Spinal cord (tissue), 10 donors: ENCODE measurements at places on chromosomes 1 and 21. TPM values are rescaled to one million over a fixed set of nuclear protein-coding genes. Genes with fewer than 3 reads are reported as not detected.
A peak's percentile ranks its signal among the peaks of the same experiment; 100 is the strongest.

The IGSF9 gene
- 4.9 TPM for polyA plus RNA-seq

The MAP10 gene
- 3.5 TPM for polyA plus RNA-seq

The C1orf210 gene
- not detected for polyA plus RNA-seq

The CFAP107 gene
- polyA plus RNA-seq: 7.0 TPM

The ADCY10 gene
- 0.32 TPM for polyA plus RNA-seq

DNA sequence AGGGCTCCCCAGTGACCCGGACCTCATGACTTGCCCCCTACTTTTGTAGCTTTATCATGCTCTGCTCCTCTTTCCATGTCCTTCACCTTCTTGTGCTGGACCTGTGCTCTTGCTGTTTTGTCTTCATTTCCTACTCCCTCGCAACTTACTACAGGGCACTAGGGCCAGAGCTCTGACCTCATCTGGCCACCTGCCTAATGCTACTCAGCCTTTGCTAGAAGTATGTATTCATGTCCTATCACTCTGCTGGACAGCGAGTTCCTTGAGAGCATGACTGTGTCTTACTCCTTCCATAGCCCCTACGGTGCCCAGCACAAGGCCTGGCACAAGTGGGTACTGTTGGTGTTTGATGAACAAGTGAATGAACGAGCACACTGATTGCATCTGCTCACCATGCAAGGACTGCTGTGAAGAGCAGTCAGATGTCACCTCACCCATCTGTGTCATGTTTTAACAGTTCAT lies 1.9 kb downstream of the MTFR1L start:
- no peaks in the 10 kb centered on the region for H3K27me3 ChIP-seq
- peak overlapping the region; percentile 97 for H3K4me3 ChIP-seq
- peaks cover 31% of the 10 kb centered on the region for H3K4me1 ChIP-seq

- no peak overlapping the region for H3K27ac ChIP-seq
- H3K36me3 ChIP-seq: no peaks in the 10 kb centered on the region
- DNase-seq: no peak
- no peaks in the 10 kb centered on the region for H3K4me1 ChIP-seq
Observed at GRCh38 chr1:198693321-198693720, 54.5 kb downstream of the PTPRC start.

GRCh38 chr1:57772580-57773195 lies 348.8 kb upstream of the DAB1 start:
- H3K36me3 ChIP-seq: no peaks in the 10 kb centered on the region
- H3K4me1 ChIP-seq: no peaks in the 10 kb centered on the region
- H3K4me3 ChIP-seq: no peak overlapping the region
- H3K27ac ChIP-seq: no peak overlapping the region
- no peak for DNase-seq

DNA sequence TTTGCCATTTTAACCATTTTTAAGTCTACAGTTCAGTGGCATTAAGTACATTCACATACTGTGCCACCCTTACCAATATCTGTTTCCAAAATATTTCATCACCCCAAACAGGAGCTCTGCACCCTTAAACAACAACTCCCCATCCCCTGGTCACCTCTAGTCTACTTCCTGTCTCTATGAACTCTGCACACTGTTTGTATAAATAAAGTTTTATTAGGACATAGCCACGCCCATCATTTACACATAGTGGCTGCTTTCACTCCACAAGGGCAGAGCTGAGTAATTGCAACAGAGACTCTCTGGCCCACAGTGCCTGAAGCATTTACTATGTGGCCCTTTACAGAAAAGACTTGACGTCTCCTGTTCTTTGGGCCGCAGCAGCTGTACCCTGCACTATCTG lies 30.1 kb downstream of the KCNAB2 start:
- H3K27me3 ChIP-seq: no peaks in the 10 kb centered on the region
- H3K4me1 ChIP-seq: peaks cover 37% of the 10 kb centered on the region
- no peak overlapping the region for H3K27ac ChIP-seq
- H3K36me3 ChIP-seq: peaks cover 26% of the 10 kb centered on the region
- DNase-seq: no peak

GRCh38 chr1:223039990-223040389 lies 103.1 kb downstream of the TLR5 start:
- no peaks in the 10 kb centered on the region for H3K36me3 ChIP-seq
- H3K27ac ChIP-seq: no peak overlapping the region
- no peaks in the 10 kb centered on the region for H3K27me3 ChIP-seq
- peaks cover 19% of the 10 kb centered on the region for H3K4me1 ChIP-seq

DNA sequence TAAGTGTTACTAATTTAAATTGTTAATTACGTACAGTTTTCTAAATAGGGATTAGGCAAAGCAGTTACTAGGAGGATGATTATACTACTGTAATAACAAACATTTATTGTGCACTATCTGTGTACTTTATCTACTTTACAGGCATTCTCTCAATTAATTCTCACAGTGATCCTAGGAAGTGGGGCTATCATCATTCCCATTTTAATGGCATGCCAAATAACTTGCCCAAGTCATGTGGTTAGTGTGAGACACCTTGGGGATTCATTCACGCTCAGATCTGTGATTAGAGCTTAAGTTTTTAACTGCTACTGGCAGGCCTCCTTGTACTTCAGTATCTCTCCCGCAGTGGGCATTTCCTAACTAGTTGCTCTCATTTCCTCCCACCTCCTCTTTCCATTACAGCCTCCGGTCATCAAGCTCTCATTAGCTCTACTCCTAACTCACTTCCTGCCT lies 11.5 kb downstream of the PHLDA3 start:
- no peaks in the 10 kb centered on the region for H3K27me3 ChIP-seq
- H3K27ac ChIP-seq: peak overlapping the region; percentile 72
- H3K36me3 ChIP-seq: no peaks in the 10 kb centered on the region
- no peak for DNase-seq
- H3K4me1 ChIP-seq: peaks cover 45% of the 10 kb centered on the region
- H3K4me3 ChIP-seq: no peak overlapping the region

DNA sequence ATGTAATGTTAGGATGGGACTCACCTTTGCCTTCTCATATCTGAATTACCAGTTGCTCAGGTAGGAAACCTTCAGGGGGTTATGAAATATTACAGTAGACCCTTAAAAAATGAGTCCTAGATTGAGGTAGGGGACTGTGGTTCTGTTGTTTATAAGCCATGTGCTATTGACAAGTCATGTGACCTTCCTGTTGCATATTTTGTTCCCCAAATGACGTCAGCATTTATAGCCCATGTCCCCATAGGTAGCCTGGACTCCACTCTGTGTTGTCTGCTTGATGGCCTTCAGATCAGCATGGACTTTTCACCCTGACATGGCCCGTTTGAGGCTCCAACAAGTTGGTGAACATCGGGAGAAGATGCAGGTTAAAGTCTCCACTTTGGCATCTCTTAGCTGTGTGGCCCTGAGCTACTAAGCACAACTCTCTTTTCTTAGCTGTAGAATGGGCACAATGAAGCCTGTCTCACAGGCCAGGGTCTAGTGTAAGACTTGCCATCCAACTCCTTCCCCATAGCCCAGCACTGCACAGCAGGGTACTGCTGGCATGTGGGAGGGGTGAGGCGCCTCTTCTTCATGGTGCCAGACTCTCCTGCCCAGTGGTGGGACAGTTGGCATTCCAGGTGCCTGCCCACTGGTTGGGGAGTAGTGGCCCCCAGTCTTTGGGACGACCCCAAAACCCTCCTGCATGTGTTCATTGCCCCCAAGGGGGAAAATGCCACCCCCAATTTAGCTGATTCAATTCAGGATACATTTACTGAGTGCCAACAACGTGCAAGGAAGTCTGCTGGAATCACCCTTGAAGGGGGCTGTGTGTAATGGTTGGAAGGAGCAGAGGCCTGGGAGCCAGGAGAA lies 36.1 kb upstream of the TTC22 start:
- no peaks in the 10 kb centered on the region for H3K4me1 ChIP-seq
- H3K36me3 ChIP-seq: peaks cover 2% of the 10 kb centered on the region
- no peak for DNase-seq

DNA sequence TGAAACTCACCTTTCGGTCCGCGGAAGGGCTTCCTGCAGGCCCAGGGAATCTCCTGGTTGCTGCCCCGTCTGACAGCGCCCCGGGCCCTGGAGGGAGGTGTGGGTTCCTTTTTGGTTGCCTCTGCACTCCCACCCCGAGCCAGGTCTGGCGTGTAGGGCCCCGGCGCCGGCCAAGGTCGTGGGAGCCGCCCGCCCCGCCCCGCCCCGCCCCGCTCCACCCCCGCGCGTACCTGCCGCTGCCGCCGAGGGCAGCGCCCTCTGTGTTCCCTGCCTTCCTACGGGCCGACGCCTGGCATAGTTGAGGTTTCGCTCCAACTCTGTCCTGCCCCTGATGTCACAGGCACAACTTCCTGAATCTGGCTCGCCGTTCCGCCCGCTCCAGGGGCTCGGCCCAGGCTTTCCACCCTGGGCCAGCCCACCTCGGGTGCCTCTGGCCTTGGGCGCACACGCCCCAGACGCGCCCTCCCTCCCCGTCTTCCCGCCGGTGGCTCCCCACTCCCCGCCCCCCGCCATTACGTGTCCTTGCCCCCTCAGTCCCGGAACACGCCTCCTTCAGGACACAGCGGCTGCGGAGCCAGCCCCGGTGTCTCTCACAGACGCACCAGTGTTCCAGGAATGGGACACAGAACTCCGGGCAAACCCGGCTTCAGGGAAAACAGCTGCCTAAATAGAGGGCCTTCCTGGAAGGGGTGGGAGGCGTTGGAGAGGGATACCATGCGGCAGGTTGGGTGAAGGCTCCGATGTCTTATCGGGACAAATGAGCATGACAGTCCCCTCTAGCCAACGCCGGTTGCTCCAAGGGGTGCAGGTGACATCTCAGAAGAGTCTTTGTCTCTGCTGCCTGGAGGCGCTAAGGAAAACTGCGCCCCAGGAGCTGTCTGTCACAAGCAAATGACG lies at the start of gene KIAA0040:
KIAA0040 (minus strand) TSS at position 147 of the 897 bp plus-strand sequence. CDS start 31,763 bp downstream, outside the sequence.
- DNase-seq: no peak
- H3K4me1 ChIP-seq: peaks cover 12% of the 10 kb centered on the region
- H3K27ac ChIP-seq: no peak within 1 kb of the TSS
- peak within 1 kb of the TSS; percentile 31 for H3K4me3 ChIP-seq
- peaks cover 25% of the 10 kb centered on the region for H3K27me3 ChIP-seq
- H3K36me3 ChIP-seq: no peaks in the 10 kb centered on the region

DNA sequence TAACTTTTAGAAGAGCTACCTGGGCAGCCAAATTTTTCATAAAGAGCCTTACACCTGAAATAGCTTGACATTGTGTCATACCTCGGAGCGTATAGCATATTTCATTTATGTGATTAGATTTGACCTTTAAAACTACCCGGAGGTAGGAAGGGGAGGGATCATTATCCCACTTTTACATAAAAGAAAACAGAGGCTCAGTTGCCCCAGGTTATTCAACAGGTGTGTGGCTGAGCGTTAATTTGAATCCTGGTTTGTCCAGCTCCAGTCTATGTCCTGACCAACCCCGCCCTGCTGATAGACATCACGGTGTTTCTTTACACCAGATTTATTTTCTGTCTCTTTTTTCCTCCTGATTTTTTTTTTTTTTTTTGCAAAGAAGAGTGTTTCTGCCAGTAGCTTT lies 39.7 kb downstream of the PBX1 start:
- H3K27me3 ChIP-seq: no peaks in the 10 kb centered on the region
- H3K27ac ChIP-seq: no peak overlapping the region
- no peaks in the 10 kb centered on the region for H3K36me3 ChIP-seq
- no peak overlapping the region for H3K4me3 ChIP-seq

GRCh38 chr1:173356191-173356762 lies 120.9 kb upstream of the PRDX6 start:
- no peak overlapping the region for H3K27ac ChIP-seq
- H3K36me3 ChIP-seq: no peaks in the 10 kb centered on the region
- no peaks in the 10 kb centered on the region for H3K4me1 ChIP-seq
- DNase-seq: no peak

DNA sequence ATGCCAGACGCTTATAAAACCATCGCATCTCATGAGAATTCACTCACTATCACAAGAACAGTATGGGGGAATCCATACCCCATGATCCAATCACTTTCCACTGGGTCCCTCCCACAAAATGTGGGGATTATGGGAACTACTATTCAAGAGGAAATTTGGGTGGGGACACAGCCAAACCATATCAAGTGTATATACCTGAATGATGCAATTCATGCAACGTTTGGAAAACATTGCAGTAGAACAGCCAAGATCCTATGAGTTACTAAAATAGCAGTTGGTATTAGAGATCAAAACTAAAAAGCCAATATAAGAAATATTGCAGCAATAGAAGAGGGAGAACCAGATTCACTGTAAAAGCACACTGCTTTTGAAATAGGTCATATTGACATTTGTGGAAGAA lies 1543.9 kb upstream of the B3GALT2 start:
- H3K4me3 ChIP-seq: no peak overlapping the region
- no peaks in the 10 kb centered on the region for H3K4me1 ChIP-seq
- DNase-seq: no peak

- H3K4me3 ChIP-seq: no peak overlapping the region
- no peak overlapping the region for H3K27ac ChIP-seq
- peaks cover 43% of the 10 kb centered on the region for H3K36me3 ChIP-seq
- no peak for DNase-seq
- H3K4me1 ChIP-seq: no peaks in the 10 kb centered on the region
Observed at GRCh38 chr1:224411766-224412165, 22.8 kb downstream of the WDR26 start.

DNA sequence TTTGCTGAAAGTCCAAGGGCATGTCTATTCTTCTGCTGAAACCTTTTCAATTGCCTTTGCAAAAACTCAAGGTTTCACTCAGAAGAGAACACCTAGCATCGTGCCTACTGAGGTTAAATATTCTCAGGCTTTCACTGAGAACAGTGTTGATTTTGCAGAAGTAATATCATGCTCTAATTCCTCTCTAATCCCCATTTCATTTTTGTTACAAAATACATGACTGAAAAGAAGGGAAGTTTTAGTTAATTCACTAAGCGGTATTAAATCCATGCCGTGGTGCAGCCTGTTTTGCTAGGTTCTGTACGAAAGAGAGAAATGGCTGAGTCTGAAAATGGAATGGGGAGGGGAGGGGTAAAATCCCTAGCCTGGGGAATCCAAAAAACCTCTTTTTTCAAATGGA lies 163.2 kb upstream of the CAMK1G start:
- no peaks in the 10 kb centered on the region for H3K4me1 ChIP-seq
- no peak overlapping the region for H3K27ac ChIP-seq
- no peak for DNase-seq
- no peak overlapping the region for H3K4me3 ChIP-seq
- no peaks in the 10 kb centered on the region for H3K27me3 ChIP-seq
- H3K36me3 ChIP-seq: no peaks in the 10 kb centered on the region

GRCh38 chr1:90716552-90717355 lies at the start of gene BARHL2:
TSS of gene BARHL2 (minus strand) at chr1:90717302. CDS start at chr1:90717195, 107 bp downstream.
- DNase-seq: peak; percentile 9
- peak within 1 kb of the TSS; percentile 31 for H3K4me3 ChIP-seq
- no peaks in the 10 kb centered on the region for H3K36me3 ChIP-seq
- H3K27me3 ChIP-seq: peaks cover 100% of the 10 kb centered on the region
- peaks cover 40% of the 10 kb centered on the region for H3K4me1 ChIP-seq
- no peak within 1 kb of the TSS for H3K27ac ChIP-seq
